ENCODE measurements at places on chromosomes 5 and 9.

- no peak for DNase-seq
Measured at GRCh38 chr5:23930985-23931384, 423.6 kb downstream of the PRDM9 start.

GRCh38 chr5:172494630-172495505 is 40.5 kb upstream of the SH3PXD2B start:
- DNase-seq = no peak

GRCh38 chr9:137547687-137548543 is 2.3 kb downstream of the PNPLA7 start:
- no peak for DNase-seq

GRCh38 chr5:181259974-181260719 is 796 bp downstream of the TRIM52 start:
- DNase-seq = no peak

GRCh38 chr9:6188466-6188865 is 27.1 kb upstream of the IL33 start:
- no peak for DNase-seq

- DNase-seq = no peak
Measured at GRCh38 chr9:99118782-99119466, 14.0 kb downstream of the TGFBR1 start.

DNA sequence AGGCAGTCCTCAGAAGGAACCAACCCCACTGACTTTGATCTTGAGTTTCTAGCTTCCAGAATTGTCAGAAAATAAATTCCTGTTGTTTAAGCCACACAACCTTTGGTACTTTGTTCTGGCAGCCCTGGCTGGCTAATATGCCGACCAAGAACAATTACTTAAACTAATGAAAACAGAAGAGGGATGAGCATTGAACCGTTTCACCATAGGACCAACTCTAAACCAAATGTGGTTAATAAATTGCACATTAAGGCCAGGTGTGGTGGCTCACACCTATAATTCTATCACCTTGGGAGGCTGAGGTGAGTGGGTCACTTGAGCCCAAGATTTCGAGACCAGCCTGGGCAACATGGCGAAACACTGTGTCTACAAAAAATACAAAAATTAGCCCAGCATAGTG is 160.9 kb upstream of the RAI14 start:
- DNase-seq = no peak

DNA sequence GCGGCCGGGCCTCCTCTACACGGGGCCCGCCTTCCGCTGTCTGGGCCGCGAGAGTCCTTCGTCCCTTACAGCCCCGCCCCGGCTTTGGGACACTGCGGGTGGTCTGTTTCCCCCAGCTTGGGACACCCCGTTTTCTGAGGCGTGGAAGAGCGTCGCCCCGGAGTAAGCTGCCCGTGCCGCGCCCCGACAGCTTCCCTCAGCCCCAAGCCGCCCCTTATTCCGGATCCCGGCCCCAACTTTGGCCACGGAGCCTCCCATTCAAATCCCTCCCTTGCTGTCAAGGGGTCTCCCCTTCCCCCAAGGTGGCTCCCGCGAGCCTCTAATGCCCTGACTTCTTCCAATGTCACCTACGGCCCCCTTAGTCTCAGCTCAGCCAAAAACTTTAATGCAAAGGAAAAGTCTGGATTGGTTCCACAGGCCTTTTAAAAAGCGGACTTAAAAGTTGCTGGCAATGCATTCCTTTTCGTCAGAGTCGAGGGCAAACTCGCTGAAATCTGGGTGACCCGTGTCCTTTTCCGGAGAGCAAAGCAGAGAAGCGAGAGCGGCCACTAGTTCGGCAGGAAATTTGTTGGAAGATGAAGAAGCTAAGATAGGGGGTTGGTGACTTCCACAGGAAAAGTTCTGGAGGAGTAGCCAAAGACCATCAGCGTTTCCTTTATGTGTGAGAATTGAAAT is 19.8 kb downstream of the EXOSC2 start:
- peak; percentile 67 for DNase-seq

DNA sequence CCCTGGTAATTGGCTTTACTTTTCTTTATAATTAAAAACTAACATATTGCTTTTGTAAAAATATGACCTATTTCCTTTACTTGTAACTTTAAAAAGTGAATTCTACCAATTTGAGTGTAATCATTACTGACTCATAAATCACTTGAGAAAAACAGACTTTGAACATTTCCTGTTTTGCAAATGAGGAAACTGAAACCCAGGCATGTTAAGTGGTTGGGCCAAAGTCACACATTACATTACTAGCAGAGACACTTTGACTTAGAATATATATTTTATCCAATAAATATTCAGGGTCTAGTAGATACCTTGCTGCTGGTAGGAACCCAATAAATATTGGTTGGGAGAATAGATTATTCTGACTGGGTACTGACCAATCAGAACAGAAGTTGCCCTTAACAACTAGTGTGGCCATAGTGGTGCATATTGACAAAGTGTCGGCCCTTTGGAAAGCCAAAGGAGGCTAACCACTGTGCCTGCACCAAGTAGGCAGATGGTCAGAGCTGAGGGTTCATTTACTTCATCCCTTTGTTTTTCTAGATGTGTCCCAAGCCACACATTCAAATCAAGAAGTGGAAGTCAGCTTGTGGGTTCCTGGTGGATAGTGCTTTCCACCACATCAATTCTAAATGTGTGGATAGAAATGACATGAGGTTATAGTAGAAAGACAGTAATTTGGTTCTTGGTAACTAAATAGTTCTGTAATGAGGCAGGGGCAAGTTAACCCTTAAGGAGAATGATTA is 365.1 kb upstream of the RIOK2 start:
- no peak for DNase-seq

DNA sequence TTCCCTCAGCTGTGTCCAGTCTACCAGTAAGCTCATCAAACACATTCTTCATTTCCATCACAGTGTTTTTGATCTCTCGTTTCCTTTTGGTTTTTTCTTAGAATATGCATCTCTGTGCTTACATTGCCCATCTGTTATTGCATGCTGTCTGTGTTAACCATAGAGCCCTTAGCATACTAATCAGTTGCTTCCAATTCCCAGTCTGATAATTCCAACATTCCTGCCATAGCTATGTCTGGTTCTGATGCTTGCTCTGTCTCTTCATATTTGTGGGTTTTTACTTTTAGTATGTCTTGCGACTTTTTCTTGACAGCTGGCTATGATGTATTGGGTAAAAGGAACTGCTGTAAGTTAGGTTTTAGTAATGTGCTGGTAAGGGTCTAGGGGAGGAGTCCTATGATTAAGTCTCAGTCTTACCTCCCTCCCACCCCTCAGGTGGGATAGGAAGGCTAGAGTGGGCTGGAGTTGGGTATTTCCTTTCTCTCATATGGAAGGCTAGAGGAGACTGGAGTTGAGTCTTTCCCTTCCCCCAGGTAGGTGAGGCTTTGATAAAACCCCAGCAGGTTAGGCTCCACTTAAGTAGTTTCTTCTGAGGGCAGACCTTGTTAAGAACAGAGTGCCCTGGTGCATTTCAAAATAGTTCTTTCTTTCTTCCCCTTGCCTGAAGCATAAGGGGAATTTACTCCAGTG is 99.1 kb upstream of the RASGRF2 start:
- DNase-seq = no peak

GRCh38 chr5:105696440-105696839 is 1974.3 kb downstream of the EFNA5 start:
- DNase-seq = no peak

DNA sequence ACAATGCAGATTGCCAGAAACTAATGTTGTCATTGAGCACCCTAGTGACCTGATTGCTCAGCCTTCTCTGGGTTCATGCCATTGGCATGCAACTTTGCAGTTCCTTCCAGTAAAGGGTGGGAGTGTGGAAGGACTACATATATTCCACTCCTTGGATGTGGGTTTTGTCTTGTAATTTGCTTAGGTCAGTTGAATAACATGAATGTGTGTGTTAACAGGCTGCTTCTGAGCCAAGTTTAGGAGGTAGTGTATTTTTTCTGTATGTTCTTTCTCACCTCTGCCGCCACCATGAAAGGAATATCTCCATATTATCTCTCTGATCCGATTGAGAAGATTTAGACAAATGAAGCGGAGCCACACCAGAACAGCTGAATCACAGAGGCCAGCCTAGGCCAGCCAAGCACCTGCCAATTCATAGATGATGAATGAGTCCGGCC is 1929.6 kb upstream of the CDH6 start:
- no peak for DNase-seq

DNA sequence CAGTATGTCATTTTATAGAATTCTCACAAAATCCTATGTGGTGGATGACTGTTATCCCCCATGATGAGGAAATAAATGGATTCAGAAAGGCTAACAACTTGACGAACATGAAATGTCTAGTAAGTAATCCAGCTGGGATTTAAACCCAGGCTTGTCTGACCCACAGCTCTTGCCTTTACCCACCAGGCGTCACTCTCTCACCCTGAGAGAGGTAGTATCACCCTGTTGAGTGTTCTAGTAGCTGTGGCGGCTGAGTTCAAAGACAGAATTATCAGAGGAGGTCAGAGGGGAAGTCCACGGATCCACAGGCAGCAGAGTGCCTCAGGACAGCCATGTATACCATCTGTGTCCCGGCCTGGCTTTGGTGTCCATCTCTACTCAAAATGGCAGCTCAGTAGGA is 113.8 kb downstream of the ZNF462 start:
- no peak for DNase-seq

DNA sequence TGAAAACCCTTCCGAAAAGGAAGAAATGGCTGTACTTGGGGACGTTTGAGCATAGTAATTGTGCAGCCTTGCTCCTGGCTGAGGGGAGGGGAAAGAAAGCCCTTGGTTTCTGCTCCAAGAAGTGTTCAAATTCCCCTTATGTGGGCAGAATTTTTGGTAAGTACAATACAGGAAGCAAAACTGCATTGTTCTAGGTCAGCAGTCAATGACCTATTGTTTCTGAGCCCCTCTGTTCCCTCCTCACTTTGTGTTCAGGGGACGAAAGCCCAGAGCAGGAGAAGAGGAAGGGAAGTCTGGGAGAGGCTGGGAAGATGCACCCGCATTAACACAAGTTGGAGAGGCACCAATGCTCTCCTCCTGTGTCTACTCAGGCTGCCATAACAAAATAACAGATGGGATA is 11.9 kb downstream of the BASP1 start:
- no peak for DNase-seq

DNA sequence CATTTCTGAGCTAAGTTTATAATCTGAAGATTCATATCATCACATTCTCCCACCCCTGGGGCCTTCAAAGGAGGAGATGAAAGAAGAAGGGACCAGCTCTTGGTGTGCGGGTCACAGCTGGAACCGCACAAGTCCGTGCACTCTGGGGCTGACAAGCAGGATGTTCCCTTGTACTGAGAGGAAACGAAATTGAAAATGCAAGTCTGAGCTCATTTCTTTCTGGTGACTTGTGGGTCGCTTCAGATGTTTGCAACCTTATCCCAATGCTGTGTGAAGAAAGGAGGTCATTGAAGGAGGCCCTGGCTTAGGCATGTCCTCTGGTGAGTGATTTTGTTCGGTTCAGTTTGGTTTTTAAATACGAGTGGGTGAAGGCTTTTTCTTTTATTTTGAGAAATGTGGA is 59.6 kb downstream of the C9orf152 start:
- no peak for DNase-seq

DNA sequence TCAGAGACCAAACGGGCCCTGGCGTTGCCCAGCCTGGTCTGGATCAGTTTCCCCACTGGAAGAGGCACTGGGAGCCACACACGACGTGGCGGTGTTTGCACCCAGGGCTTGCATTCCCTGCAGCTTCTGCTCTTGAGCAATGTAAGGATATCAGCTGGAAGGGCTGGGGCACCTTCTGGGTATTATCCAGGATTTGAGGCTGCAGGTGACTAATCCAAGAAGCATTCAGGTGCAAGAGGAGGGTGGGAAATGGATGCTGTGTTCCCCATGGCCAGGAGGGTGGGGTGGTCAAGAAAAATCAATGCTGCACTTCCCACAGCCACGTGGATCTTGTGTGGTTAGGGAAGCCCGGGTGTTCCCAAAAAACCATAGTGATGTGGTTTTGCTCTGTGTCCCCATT is 430.9 kb downstream of the IRX2 start:
- no peak for DNase-seq

- no peak for DNase-seq
Measured at GRCh38 chr9:77705636-77706035, 57.5 kb upstream of the GNA14 start.
